Fibroblast of lung (primary cell): ENCODE measurements at places on chromosomes 5 and 9. TPM values are rescaled to one million over a fixed set of nuclear protein-coding genes. Genes with fewer than 3 reads are reported as not detected.

DNA sequence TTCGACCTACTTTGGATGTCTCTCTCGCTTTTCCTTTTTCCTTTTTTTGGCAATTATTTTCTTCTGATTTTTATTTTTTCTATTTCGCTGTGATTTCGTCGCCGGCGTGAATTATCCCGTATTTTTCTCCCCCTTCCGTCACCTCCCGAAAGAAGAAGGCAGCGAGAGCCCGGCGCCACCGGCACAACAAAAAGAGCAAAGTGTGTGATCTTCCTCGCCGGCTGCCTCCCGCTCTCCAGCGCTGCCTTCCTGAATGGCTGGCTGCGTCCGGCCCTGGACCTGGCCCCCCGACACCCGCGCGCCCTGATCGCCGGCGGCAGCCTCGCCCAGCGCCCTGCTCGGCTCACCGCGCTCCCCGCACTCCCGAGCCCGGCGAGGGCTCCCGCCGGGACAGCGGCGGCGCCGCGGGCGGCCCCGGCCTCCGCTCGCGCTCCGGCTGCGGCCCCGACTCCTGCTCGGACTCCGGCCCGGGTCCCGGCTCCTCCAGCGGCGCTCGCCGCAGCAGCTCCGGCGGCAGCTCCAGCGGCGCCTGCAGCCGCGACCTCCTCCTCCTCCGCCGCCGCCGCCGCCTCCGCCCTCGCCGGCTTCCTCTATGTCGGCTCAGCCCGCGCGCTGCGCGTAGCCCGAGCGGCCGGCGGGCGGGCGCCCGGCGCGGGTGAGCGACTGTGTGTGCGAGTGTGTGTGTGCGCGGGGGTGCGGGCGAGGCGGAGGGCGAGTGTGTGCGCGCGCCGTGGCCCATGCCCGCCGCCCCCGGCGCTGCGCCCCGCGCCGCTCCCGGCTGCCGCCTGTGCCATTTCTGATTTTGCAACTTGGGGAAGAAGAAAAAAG is 960 bp downstream of the NR2F1 start:
- peak; percentile 63 for DNase-seq
- H3K4me3 ChIP-seq = peak overlapping the region; percentile 98
- H3K36me3 ChIP-seq = peaks cover 6% of the 10 kb centered on the region
- H3K4me1 ChIP-seq = peaks cover 2% of the 10 kb centered on the region

GRCh38 chr5:25448190-25448621 is 803.4 kb upstream of the CDH10 start:
- H3K4me1 ChIP-seq = no peaks in the 10 kb centered on the region
- no peak for DNase-seq
- no peak overlapping the region for H3K27ac ChIP-seq

DNA sequence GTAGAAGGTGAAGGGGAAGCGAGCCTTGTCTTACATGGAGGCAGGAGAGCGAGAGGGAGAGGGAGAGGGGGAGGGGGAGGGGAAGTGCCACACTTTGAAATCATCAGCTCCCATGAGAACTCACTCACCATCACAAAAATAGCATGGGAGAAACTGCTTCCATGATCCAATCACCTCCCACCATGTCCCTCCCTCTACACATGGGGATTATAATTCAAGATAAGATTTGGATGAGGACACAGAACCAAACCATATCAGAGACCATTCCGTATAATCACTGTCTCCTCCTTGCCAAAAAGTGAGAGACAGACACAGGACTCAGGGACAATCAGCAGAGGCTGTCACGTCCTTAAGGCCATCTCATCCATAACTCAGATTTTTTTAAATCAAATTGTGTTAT is 187.7 kb upstream of the TAS2R1 start:
- H3K4me3 ChIP-seq = no peak overlapping the region
- H3K4me1 ChIP-seq = no peaks in the 10 kb centered on the region
- H3K36me3 ChIP-seq = no peaks in the 10 kb centered on the region

DNA sequence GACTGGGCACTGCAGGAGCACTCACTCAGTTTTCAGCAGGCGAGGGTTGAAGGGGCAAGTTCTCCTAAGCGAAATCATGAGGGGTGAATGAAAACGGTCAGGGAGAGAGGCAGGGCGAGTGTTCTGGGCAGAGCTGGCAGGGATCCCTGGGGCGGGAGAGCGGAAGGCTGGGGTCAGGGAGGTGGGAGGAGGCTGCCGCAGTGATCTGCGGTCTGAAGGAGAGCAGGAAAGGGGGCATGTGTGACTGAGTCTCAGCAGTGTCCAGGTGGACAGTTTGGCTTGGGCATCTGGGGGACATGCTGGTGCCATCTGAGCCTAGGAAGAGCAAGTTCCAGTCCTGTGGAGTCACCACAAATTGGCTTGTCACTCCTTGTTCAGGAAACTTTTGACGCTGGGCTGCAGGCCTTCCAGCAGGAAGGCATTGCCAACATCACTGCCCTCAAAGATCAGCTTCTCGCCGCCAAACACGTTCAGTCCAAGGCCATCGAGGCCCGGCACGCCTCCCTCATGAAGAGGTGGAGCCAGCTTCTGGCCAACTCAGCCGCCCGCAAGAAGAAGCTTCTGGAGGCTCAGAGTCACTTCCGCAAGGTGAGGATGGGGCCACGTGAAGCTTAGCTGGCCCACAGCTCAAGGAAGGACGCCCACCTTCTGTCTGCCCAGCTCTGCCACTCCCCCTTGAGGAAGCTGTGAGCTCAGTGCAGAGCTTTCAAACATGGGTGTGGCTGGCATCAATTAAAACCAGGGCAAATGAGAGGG is 31.1 kb downstream of the DYNC2I2 start:
- DNase-seq = no peak
- peaks cover 57% of the 10 kb centered on the region for H3K36me3 ChIP-seq
- peaks cover 2% of the 10 kb centered on the region for H3K4me1 ChIP-seq
- no peak overlapping the region for H3K4me3 ChIP-seq

DNA sequence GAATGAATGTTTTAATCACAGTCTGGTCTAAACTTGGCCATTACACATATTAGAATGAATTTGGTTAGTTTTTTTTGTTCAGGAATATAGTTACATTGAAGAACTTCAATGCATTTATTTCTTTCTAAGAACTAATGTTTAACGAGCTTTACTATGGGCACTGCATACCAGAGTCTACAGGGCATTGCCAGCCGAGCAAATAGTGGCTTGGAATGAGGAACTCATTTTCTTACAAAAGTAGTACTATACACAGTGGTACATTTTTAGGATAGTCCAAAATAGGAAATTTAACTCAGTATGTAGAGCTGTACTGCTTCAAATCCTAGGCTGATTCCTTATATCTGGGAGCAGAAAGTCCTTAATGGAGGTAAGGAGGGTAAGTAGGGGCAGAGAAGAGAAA is 155.4 kb downstream of the CARTPT start:
- no peak overlapping the region for H3K27ac ChIP-seq
- H3K27me3 ChIP-seq = peaks cover 3% of the 10 kb centered on the region
- no peak overlapping the region for H3K4me3 ChIP-seq
- no peaks in the 10 kb centered on the region for H3K36me3 ChIP-seq

GRCh38 chr5:169422087-169422486 is 121.1 kb upstream of the SLIT3 start:
- no peaks in the 10 kb centered on the region for H3K36me3 ChIP-seq
- H3K27ac ChIP-seq = no peak overlapping the region
- H3K4me1 ChIP-seq = peaks cover 2% of the 10 kb centered on the region

DNA sequence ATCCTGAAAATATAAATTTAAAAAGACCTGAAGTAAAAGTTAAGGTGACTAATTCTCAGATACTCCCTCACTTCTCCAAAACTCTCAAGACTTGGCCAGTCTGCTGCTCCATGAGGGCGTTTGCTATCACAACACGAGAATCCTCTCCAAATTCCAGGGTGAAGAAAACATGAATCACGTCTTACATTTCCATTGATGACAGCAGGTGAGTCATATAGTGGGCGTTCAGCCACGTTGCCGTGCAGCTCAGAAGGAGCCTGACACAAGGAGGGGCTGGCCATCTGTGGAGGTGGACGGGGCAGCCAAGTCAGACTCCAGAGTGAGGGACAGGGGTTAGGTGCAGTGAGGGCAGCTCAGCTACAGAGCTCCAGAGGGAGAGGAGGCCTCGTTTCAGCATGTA is 555.1 kb upstream of the ADAMTS16 start:
- no peak for DNase-seq
- H3K27ac ChIP-seq = no peak overlapping the region
- H3K36me3 ChIP-seq = no peaks in the 10 kb centered on the region

DNA sequence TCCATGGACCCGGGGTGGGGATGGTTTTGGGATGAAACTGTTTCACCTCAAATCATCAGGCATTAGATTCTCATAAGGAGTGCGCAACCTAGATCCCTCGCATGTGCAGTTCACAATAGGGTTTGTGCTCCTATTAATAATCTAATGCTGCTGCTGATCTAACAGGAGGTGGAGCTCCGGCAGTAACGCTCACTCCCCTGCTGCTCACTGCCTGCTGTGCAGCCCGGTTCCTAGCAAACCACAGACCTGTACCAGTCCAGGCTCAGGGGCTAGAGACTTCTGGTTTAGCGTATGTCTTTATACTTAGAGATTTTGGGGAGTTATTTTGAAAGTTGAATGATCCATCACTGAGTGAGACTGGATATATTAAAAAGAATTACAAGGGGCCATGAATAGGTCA is 50.2 kb downstream of the RICTOR start:
- no peaks in the 10 kb centered on the region for H3K27me3 ChIP-seq
- H3K27ac ChIP-seq = no peak overlapping the region
- H3K36me3 ChIP-seq = peaks cover 1% of the 10 kb centered on the region
- H3K4me3 ChIP-seq = no peak overlapping the region
- peaks cover 5% of the 10 kb centered on the region for H3K4me1 ChIP-seq
- peak; percentile 34 for DNase-seq

DNA sequence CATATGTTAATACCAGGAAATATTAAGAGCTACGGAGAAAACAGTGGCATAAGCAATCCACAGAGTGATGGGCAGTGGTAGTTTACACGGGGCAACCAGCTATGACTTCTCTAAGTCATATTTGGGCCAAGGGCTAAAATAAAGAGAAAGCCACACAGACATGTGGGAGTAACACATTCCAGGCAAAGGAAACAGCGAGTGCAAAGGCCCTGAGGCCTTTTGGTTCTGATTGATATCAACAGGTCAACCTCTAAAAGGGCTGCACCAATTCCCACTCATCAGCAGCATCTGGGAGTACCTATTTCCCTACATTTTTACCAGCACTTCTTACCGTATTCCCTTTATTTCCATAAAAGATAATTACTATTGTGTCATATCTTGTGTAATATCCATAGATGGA is 173.4 kb downstream of the SPOCK1 start:
- H3K27ac ChIP-seq = no peak overlapping the region
- no peaks in the 10 kb centered on the region for H3K27me3 ChIP-seq
- H3K4me1 ChIP-seq = no peaks in the 10 kb centered on the region
- no peak overlapping the region for H3K4me3 ChIP-seq

GRCh38 chr5:128763321-128763720 is 202.0 kb upstream of the SLC27A6 start:
- H3K4me3 ChIP-seq = no peak overlapping the region
- no peaks in the 10 kb centered on the region for H3K27me3 ChIP-seq
- peak; percentile 28 for DNase-seq

DNA sequence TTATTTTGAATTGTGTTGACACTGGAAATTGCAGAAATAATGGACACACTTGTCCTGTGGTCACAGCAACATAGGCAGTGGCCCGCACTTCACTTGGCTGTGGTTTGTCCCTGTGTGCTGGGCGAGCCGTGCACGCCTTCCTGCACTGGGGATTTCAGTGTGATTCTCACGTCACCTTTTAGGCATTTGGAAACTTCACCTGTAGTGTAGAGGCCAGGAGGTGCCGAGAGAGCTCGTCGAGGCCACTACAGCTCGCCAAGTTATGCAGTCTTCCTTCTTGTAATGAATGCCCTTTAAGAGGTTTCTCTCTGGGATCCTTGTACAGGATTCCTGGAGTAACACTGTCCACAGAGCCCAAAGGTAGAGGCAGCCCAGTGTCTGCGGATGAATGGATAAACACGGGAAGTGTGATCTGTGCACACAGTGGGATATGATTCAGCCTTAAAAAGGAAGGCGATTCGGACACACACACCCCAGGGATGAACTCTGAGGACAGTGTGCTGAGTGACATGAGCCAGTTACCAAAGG is 14.7 kb downstream of the TRAF2 start:
- H3K27me3 ChIP-seq = no peaks in the 10 kb centered on the region
- H3K36me3 ChIP-seq = peaks cover 5% of the 10 kb centered on the region
- peak overlapping the region; percentile 62 for H3K27ac ChIP-seq
- no peak overlapping the region for H3K4me3 ChIP-seq

GRCh38 chr5:2255915-2256690 is 373.4 kb upstream of the IRX4 start:
- no peak for DNase-seq
- no peak overlapping the region for H3K27ac ChIP-seq
- H3K4me1 ChIP-seq = no peaks in the 10 kb centered on the region
- H3K27me3 ChIP-seq = no peaks in the 10 kb centered on the region

DNA sequence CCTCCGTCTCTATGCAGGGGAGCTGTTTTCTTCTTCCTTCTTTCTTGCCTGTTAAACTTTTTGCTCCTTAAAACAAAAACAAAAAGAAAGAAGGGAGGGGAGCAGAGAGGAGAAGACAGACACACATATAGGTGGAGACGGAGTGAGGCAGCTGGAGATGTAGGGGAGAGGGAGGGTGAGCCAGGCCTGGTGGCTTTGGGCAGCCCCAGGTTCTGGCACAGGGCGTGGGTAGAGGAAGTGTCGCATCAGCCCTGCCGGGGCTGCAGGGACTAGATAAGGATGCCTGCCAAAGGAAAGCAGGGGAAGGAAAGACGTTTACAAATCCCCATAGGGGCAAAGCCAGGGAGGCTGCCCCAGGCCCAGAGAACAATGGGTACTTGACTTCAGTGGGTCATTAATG is 38.7 kb upstream of the PTGS1 start:
- H3K27ac ChIP-seq = no peak overlapping the region
- no peaks in the 10 kb centered on the region for H3K4me1 ChIP-seq
- no peaks in the 10 kb centered on the region for H3K27me3 ChIP-seq
- no peak for DNase-seq
- no peaks in the 10 kb centered on the region for H3K36me3 ChIP-seq

GRCh38 chr5:42985129-42986037 is 54.7 kb downstream of the ANXA2R start:
- H3K36me3 ChIP-seq = no peaks in the 10 kb centered on the region
- peak; percentile 86 for DNase-seq
- no peak overlapping the region for H3K4me3 ChIP-seq
- peak overlapping the region; percentile 73 for H3K27ac ChIP-seq
- no peaks in the 10 kb centered on the region for H3K27me3 ChIP-seq
- peaks cover 16% of the 10 kb centered on the region for H3K4me1 ChIP-seq

CCNJL gene
- 0.68 and 0.73 TPM in 2 replicates for polyA plus RNA-seq

GFI1B gene
- 0.02 and 0.06 TPM in 2 replicates for polyA plus RNA-seq

ERAP2 gene
- polyA plus RNA-seq = 56.7 and 70.9 TPM in 2 replicates

OSMR gene
- 80.4 and 189 TPM in 2 replicates for polyA plus RNA-seq

NRG2 gene
- polyA plus RNA-seq = 0.28 and 0.36 TPM in 2 replicates

PCDHGA12 gene
- polyA plus RNA-seq = 11.9 and 14.1 TPM in 2 replicates

SMU1 gene
- 18.5 and 19.1 TPM in 2 replicates for polyA plus RNA-seq

OTP gene
- polyA plus RNA-seq = not detected in 2 replicates

GFRA3 gene
- polyA plus RNA-seq = not detected in 2 replicates
